ENCODE measurements at places on chromosomes 6 and 20.

- no peak for DNase-seq
These were observed 60.4 kb downstream of the SOX4 start for GRCh38 chr6:21653905-21654304.

DNA sequence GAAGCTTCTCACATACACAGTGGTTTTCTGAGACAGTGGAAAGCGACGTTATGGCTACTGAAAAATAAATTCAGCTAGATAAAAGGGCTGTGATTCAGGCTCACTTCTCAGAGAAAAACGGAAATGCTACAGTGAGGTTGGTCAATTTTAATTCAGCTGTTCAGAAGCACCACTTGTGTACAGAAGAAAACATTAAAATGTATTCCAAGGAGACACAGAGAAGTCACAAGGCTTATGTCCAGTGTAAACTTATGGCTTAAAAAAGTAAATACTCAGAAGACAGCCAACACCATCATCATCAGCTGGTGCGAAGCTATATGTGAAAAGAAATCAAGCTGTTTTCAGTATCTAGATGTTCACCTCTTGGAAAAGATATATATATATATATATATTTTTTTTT, 68.6 kb downstream of the ABHD12 start:
- no peak for DNase-seq

GRCh38 chr6:38567436-38567835, 72.3 kb downstream of the BTBD9 start:
- DNase-seq = no peak

- DNase-seq = peak; percentile 71
These were observed at the start of gene PLA2G7 for GRCh38 chr6:46734867-46735719. Gene PLA2G7, minus strand, starts transcription at chr6:46735375. Its CDS starts 12,484 bp downstream, at chr6:46722891.

- DNase-seq = no peak
These were observed 163.1 kb downstream of the TTLL2 start for GRCh38 chr6:167487749-167488664.
